ENCODE measurements at places on chromosomes 11 and 22.

DNA sequence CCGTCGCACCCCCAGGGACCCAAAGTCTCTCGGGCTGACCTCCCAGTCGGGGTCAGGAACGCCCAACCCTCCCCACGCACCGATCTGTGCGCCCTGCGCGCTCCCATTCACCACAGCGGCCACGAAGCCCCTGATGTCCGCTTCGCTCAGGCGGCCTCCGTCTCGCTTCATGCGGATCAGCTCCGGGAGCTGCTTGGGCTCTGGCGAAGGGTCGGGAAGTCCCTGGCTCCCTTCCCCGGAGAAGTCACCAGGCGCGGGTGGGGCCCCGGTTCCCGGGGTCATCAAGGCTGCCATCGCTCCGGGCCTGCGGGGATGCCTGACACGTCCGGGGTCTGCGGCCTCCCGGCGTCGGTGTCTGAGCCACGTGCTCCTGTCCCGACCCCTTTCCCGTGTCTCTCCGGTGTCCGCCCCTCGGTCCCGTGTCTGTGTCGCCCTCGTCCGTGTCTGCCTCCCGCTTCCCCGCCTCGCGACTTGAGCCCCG, 356 bp downstream of the TYMP start:
- no peak for DNase-seq

GRCh38 chr11:2688381-2689231, 11.2 kb downstream of the KCNQ1OT1 start:
- DNase-seq, result no peak

DNA sequence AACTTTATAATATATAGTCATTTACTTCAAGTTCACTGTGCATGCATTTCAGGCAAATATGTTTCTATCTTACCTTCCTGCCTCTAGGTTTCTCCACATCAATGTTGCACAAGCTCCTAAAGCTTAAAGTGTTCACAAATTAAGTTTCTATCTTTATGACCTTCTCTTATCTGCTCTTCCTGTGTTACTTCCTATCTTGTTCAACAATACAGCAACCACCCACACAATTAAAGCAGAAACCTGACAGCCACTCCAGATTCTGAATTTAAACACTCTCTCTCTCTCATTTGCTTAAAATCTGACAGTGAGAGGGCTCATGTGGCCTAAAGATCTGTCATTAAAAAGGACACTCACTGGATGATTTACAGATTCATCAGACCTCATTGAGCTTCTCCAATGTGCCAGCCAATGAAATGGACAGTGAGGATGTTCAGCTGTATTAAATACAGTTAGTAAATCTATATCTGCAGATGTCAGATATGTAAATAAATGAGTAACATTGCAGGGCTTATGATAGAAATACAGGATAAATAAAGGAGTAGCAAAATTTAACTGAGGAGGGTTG, 10.9 kb downstream of the PDGFD start:
- DNase-seq, result no peak

- DNase-seq, result peak; percentile 72
These were observed 3.7 kb downstream of the RNH1 start for GRCh38 chr11:503179-503981.

- DNase-seq, result no peak
These were observed 598 bp downstream of the CABIN1 start for GRCh38 chr22:24011735-24012068.

- DNase-seq, result no peak
These were observed 15.3 kb upstream of the CD82 start for GRCh38 chr11:44550123-44550522.

DNA sequence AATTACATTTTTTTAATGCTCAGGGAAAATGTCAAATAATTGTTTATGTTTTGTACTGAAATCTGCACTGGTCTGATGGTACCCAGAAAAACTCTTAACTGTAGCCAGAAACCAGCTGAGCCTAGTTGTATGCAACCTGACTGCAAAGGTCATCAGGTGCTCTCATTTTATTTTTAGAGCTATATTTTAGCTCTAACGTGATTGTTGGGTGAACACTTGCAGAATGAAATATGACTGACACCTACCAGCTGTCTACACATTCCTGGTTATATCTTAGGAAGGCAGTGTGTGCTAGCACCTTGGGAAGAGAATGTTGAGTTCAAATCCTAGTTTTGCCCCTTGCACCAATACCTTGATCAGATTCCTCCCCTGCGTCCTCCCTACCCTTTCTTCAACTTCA, 23.6 kb downstream of the PTPRJ start:
- no peak for DNase-seq

- no peak for DNase-seq
These were observed 15.8 kb upstream of the SIK2 start for GRCh38 chr11:111586388-111586831.

DNA sequence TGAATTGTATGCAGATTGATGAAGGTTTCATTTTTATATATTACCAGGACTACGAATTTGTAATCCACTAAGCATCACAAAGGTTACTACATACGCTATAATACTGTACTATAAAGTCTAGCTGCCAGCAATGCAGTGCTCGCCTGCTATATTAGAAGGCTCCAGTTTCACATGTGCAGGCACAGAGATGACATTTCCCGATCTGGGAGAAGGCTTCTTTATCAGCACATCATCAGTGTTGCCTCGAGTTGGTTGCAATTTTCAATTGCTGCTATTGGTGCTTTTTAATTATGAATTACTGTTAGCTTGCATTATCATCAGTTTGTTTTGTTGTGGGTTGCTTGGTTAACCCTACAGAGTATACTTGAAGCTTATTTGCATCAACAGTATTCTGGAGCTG, 143.2 kb upstream of the TEAD1 start:
- DNase-seq, result no peak

DNA sequence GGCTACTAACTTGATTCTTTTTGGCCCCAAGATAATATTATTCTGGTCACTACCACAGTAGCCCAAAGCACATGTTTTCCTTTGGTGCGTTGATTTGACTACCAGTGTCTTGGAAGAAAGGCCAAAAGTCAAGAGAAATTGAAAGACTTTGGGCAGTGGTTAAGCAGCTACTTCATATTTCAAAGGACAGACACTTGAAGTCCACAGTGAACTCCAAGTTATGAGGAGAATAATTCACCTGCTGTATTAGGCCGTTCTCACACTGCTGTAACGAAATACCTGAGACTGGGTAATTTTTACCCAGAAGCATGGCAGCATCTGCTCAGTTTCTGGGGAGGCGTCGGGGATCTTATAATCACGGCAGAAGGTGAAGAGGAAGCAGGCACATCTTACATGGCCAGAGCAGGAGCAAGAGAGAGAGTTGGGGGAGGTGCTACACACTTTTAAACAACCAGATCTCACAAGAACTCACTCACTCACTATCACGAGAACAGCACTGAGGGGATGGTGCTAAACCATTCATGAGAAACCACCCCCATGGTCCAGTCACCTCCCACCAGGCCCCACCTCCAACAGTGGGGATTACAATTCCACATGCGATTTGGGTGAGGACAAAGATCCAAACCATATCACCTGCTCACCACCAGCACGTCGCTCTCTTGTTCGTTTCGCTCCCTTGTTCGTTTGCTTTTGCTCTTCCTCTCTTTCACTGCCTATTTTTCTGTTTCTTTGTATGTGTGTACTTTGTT, 40.2 kb upstream of the PICALM start:
- no peak for DNase-seq

GRCh38 chr11:113531575-113532451, 56.6 kb upstream of the DRD2 start:
- no peak for DNase-seq

- no peak for DNase-seq
These were observed 1191.9 kb upstream of the TENM4 start for GRCh38 chr11:80632691-80633090.

DNA sequence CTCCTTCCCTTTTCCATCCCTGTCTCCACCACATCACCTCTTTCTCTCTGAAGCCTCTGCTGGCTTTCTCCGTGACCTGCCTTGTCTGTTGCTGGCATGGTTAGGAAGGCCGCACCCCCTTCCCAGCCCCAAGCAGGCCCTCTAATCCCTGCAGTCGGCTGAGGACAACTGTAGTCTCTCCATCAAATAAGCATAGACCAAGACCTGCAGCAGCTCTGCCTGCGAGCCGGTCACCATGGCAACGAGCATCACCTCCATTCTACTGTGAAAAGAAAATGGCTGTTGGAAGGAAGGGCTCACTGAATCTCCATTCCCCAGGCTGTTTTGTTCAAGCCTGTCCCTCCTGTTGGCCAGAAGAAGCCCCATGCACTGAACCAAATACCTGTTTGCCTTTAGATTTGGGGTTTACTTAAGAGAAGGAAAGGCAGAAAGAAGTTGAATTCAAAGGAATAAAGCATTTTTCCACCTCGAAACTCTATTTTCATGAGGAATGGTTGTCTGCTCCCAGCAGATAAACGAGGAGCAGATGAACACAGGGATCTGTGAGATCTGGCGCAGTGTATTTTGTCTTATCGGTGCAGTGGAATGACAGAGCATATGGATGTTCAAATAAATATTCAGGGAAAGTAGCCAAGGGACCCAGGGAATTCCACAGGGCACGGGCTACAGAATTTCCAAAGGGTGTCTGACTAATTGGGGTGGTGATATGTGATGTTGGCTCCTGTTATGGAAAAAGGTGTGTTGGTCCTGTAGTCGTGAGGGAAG, 113.1 kb upstream of the TTC12 start:
- DNase-seq, result no peak

GRCh38 chr11:113796663-113797259, 17.2 kb downstream of the CLDN25 start:
- DNase-seq, result no peak

GRCh38 chr22:39937906-39938305, 22.3 kb upstream of the TMA7B start:
- DNase-seq, result peak; percentile 34

DNA sequence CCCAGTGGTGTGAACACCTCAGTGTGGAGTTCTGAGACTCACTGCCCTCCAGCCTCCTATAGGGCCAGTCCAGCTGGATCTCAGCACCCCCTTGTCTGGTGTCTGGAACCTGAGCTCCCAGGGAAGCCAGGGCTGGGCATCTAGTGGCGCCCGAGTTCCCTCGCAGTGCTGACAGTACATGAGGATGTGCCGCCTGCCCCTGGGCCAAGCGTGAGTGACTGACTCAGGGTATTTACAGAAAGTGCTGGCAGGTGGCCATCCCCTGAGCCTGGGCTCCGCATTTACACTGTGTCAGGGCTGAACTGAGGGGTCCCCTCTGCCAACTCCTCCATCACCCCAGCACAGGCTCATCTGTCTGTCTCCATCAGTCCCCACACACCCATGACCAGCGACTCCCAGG, 185.3 kb downstream of the BRD1 start:
- DNase-seq, result no peak

- no peak for DNase-seq
These were observed 30.5 kb downstream of the MRGPRD start for GRCh38 chr11:68950270-68950669.

GRCh38 chr11:68402355-68403031, 58.1 kb upstream of the PPP6R3 start:
- DNase-seq, result no peak

DNA sequence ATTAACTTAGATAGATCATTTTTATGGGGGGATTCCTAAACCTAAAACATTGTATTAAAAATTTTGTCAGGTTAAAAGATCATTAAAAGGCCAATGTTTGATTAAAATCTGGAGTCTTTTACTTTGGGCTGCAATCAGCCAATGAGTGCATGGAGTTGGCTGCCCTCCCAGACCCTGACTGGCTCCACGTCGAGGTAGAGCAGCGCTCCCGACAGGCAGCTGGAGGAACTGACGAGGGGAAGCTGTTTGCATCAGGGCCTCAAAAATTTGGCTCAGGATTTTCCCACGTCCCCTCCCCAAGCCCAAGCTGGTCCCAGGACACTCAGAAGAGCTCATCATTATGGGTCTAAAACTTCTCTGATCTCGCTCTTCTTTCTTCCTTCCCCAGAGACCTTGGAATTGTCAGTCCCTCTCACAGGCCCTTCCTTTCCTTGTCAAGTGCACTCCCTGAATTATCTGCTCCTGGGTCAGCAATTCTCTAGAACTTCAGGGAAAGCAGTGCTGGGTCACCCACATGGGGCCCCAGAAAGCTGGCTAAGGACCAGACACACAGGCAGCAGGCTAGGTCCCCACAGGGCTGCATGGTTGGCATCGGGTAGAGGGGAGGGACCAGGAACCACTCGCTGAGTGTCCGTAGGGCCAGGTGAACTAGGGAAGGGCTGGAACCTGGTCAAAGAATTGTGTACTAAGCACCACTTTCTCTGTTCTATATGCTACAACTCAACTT, 119.6 kb upstream of the IGLL5 start:
- no peak for DNase-seq

DNA sequence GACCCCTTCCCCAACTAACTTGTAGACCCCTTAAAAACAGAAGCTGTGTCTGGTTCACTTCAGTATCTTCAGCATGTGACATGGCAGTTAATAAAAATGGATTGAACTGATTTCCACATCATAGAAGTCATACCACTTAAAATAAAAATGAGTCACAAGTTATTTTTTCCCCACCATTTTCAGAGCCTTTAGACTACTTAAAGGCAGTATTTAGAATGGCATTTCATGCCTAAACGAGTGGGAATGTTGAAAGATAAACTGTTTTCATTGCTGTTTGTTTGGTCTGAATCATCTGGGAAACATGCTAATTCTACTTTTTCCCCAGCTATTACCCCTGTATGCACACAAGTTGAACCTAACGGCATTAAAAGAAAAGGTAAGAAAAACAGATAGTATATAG, 324.0 kb downstream of the RAB38 start:
- DNase-seq, result no peak

DNA sequence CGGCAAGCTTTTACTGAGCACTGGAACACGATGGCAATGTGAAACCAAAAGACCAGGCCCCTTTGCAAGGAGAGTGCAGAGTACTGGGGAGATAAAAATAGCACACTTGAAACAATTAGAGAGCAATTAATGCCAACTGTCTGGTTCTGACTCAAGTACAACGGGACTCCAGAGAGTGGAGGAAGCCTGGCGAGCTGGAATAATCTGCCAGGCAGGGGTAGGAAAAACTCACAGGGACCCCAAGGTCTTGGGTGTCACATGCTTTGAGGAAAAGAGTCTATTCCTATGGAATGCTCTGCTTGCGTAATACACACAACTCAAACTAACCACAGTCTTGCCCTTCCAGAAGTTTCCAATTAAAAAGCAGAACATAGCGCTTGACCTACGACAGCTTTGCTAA, 113.0 kb upstream of the CLMP start:
- DNase-seq, result no peak

GRCh38 chr11:104799251-104799650, 99.0 kb downstream of the CASP12 start:
- DNase-seq, result no peak

GRCh38 chr11:1650034-1650917, 20.7 kb downstream of the KRTAP5-5 start:
- no peak for DNase-seq

DNA sequence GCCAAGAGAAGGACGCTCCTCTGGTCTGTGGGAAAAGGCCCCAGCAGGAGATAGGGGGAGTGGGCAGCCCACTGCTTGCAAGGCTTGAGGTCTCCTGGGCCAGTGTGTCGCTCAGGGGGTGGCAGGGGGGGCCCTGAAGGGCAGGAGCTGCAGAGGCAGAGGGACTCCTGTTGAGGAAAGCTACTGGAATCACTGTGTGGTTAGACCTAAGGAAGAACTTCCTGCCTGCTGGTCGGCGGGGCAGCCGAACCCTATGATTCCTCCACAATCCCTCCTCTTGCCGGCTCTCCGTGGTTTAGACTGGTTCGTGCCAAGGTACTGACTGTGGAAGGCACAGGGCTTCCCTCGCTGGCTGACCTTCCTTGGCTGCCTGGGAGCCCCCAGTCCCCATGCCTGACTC, 6.2 kb downstream of the GP1BB start:
- no peak for DNase-seq
